ENCODE measurements at places on chromosomes 2 and 18.
A peak's percentile ranks its signal among the peaks of the same experiment; 100 is the strongest.

DNA sequence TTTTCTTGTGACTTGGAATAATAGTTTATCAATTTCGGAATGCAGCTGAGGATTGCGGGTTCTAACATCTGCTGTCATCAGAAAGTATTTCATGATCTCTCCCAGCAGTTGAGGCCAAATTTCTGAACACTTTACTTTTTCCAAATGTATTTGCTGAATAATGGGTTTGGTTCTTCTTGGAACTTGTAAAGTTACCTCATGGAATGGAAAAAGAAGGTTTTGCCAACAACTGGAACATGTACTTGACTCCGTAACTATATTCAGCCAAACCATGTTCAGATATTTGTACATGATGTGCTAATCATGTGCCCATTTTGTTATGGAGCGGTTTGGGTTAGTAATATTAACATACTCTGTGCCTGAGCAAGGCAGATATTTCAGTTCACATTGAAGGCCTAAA lies 119.6 kb downstream of the LCLAT1 start:
- peak; percentile 50 for DNase-seq

- no peak for DNase-seq
Observed at GRCh38 chr2:237889016-237889415, 29.6 kb downstream of the RAMP1 start.

GRCh38 chr2:175017618-175018414 lies 12.6 kb upstream of the CHN1 start:
- no peak for DNase-seq

DNA sequence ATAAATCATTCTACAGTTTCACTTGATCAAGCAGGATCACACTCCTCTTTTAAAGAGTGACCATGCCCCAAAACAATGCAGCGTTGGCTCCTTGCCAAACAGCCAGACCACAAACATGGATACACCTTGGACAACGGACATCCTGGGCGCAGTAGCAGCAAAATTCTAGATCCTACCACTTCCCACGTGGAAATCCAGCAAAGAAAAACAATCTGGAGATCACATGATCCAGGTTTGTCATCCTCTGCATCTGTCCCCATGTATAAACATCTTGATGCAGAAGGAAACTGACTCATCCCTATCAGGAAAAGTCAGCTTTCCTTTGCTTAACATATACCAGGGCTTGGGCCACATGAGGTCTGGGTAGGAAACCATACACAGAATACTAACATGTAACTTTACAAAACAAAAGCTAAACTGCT lies 53.1 kb downstream of the ZNF521 start:
- no peak for DNase-seq

GRCh38 chr18:9575558-9575957 lies 38.8 kb downstream of the PPP4R1 start:
- DNase-seq = peak; percentile 90
